Type B pancreatic cell (in vitro differentiated cells): ENCODE measurements at places on chromosomes 13 and 19. TPM values are rescaled to one million over a fixed set of nuclear protein-coding genes. Genes with fewer than 3 reads are reported as not detected.

Gene LACC1
- total RNA-seq, result 4.4 and 11.8 TPM in 2 replicates

Gene RPL21
- 949 and 1,036 TPM in 2 replicates for total RNA-seq

- DNase-seq, result no peak
Observed at GRCh38 chr19:55284405-55285058, 735 bp downstream of the BRSK1 start.

- no peak for DNase-seq
Observed at GRCh38 chr13:113238536-113238935, 29.1 kb downstream of the CUL4A start.

DNA sequence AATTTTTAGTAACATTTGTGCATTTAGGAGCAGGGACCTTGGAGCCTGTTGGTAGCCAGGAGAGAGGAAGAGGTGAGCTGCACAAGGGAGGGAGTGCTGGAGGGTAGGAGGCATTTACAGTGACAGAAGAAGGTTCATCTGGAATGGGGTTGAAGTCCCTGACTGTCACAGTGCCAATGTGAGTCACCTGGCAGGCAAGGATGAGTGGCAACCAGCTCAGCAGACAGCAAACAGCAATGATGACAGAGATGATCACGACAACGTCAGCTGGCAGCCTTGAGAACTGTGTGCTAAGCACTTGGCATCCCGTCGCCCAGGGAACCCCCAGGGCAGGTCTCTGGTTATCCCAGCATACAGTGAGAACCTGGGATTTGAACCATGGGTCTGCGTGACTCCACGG, 2.6 kb downstream of the OR10H5 start:
- no peak for DNase-seq

DNA sequence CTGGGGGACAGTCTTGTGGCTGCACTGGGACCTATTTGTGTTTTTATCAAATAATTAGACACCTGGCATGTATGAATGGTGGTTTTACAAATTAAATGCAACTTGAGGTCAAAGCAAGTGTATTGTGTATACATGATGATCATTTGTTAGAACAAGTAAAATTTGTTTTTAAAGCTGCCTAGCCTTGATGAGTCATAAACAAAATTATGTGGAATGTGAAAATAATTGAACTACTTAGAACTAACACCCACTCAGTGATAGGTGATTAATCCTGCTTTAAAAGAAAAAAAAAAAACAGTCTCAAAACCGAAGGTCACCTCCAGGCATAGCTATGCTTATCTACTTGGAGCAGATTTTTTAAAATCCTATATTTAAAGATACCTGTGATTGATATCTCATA, 770.3 kb upstream of the SLITRK5 start:
- no peak for DNase-seq

Gene LGALS4
- total RNA-seq, result 33.4 and 104 TPM in 2 replicates

- no peak for DNase-seq
Observed at GRCh38 chr13:67416047-67416925, 186.2 kb upstream of the PCDH9 start.

- DNase-seq, result no peak
Observed at GRCh38 chr13:109938255-109938936, 152.0 kb upstream of the IRS2 start.

Gene ZNF763
- total RNA-seq, result 4.8 and 5.0 TPM in 2 replicates
